ENCODE measurements at places on chromosomes 3 and 15.

DNA sequence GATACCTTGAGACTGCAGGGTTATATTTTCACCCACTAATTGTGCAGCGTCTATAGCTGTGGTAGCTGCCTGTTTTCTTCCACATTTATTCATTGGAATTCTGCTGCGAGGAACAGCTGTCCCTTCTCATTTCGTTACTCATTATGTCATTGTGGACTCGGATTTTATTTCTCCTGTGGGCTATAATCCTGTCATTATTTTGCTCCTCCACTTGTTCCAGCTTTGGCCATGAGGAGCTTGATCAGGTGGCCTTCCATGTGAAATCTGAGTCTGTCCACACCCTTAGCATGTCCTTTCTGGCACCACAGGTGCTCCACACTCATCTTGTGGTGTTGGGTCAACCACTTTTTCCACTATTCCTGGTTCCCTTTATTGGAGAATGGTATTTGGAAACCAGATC, 14.8 kb downstream of the LYSMD4 start:
- DNase-seq, result no peak

- no peak for DNase-seq
Measured at GRCh38 chr15:96561593-96561992, 231.1 kb downstream of the NR2F2 start.

GRCh38 chr3:46713898-46714552, 3.6 kb downstream of the PRSS50 start:
- no peak for DNase-seq

- no peak for DNase-seq
Measured at GRCh38 chr3:11903047-11903446, 56.4 kb upstream of the TAMM41 start.

DNA sequence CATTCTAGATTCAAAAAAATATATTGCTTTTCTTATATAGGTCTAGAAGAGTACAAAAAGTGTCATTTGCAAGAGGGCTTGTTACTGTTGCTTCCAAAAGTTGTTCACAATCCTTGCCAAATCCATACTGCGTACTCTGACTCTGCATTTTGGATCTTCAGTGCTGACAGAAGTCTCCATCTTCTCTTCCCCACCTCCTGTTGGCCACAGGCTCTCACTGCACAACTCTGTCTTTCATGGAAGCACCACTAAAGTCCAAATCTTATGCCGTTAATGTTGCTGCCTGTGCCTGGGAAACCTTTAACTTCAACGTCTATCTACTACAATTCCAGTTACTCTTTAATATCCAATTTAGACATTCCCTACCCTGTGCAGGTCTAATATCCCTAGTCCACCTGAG, 419.9 kb downstream of the NR2F2 start:
- peak; percentile 37 for DNase-seq

DNA sequence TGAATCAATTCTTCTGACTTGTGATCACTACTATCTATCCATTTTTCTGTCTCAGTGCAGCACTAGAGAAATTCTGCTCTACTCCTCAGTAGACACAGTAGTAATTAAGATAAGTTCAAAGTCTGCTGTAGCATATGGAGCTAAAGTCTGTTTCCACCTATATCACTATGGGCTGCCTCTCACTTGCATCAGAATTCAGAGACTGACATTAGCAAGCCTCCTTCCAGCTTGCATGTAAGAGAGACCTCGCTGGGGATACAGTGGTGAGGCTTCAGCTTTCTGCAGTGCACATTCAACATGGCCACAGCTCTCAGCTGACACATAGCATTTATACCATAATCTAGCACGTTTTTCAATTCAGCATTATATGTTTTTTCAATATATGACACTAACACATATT, 217.0 kb downstream of the PLOD2 start:
- DNase-seq, result no peak

GRCh38 chr15:100601163-100601562, 821 bp downstream of the LINS1 start:
- DNase-seq, result peak; percentile 41

DNA sequence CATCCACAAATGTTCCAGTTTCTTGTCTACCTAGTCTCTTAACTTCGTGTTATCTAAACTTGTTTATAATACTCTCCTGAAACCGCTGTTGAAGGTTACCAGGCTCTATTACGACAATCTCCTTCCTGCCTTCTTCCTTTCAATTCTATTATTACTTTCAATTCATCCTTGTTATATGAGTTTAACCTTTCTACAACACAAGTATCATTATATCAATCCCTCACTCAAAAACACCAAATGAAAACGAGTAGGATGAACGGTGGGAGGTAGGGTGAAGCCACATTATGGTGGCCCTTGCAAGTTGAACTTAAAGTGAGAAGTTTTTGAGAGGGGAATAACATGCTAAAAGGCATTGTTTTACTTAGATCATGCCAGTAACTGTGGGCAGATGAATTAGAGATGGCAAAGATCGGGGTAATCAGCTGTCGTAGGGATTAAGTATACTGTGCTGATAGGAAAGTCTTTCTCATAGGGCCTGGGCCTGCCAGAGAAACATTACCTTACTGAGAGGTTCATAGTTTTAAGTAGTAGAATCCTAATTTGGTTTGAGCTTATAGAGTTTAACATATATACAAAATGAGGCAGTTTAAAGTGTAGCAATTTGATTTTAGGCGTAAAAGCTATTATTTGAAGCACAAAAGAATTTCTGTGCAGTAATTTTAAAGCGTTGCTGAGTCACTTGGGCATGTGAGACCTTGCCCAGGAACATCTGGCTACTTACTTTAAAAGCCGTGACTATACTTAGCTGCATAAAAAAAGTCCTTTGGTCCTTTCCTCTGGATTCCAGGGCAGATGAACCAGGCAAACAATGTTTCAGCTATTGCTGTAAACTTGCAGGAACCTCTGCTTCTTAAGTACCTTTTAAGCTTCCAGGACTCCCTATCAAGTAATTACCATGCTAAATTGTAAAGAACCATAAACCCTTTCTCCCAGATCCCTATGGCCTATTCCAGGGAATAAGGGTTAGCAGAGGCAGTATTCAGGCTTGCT, 3.3 kb upstream of the CEP97 start:
- DNase-seq, result no peak

DNA sequence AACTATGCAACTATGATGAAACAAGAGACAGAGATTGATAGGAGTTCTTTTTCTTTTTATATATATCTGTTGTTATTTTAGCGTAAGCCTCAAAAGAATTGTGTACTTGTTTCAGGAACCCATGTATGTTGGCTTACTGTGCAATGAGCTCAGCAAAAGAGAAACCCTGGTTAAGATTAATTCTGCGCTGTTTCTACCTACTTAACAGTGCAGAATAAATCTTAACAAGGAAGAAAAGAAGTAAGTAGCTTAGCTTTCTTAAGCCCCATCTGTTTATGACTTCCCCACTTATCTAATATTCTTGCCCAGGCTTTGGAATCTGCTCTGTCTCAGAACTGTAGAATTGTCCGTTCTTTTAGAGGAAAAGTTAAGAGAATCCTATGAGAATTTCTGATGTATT, 27.4 kb downstream of the ECT2 start:
- no peak for DNase-seq

- DNase-seq, result peak; percentile 84
Measured at GRCh38 chr15:70569714-70570231, 193.6 kb downstream of the UACA start.

DNA sequence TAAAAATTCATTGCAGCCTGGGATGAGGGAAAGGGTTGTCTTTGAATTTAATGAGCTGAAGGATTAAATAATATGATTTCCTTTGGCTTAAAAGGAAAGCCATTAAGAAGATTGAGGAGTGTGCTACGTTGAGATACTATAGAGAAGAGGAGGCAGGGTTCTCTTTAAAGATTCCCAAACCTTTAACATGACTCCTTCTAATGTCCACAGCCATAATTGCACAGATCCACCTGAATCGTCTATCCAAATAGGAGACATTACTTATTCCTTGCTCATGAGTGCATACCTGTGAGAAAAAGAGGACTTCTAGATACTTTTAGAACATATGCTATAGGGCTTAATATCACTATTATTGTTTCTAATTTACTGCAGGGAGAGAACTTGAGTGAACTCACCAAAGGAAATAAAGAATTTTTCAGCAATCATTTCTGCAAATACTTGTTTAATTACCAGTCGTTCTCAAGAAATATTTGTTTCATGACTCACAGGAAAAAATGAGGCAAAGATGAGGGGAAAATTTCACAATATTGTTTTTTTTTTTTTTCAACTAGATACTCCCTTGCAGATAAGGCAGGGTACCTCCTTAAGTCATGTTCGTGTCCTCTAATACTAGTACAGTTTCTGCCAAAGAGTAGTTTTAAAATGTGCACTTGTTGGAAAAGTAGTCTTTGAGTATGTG, 8.9 kb upstream of the SUCNR1 start:
- DNase-seq, result peak; percentile 32

- peak; percentile 91 for DNase-seq
Measured at GRCh38 chr3:58161435-58162398, 49.1 kb downstream of the DNASE1L3 start.

- DNase-seq, result no peak
Measured at GRCh38 chr3:117954131-117954530, 1080.5 kb downstream of the IGSF11 start.

DNA sequence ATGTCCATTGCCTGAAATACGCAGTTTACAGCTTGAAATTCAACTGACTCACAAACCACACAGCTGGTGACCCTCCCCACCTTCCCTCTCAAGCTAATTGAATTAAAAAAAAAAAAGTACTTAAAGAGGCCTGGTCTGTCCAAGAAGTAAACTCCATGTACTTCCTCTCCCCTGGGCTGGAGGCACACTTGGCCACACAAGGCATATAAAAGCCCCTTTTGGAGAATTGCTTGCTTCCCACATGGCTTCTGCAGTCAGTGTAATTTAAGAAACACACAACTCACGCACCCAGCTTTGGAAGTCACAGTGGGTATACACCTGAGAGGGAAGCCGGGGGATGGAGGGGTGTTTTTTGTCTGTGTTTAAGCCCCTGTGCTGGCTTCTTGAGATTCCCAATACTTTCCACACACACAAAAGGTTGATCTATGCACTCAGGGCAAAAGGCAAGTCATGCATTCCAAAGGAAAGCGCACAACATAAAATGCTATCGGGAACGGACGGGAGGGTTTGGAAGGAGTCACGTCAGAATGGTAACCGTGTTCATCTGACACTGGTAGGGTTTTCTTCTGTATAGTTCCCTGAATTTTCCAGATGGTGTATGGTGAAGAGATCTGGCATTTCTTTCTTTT, 106.6 kb upstream of the ALDH1A3 start:
- DNase-seq, result no peak

- DNase-seq, result no peak
Measured at GRCh38 chr3:105877336-105877910, 8.6 kb upstream of the CBLB start.

DNA sequence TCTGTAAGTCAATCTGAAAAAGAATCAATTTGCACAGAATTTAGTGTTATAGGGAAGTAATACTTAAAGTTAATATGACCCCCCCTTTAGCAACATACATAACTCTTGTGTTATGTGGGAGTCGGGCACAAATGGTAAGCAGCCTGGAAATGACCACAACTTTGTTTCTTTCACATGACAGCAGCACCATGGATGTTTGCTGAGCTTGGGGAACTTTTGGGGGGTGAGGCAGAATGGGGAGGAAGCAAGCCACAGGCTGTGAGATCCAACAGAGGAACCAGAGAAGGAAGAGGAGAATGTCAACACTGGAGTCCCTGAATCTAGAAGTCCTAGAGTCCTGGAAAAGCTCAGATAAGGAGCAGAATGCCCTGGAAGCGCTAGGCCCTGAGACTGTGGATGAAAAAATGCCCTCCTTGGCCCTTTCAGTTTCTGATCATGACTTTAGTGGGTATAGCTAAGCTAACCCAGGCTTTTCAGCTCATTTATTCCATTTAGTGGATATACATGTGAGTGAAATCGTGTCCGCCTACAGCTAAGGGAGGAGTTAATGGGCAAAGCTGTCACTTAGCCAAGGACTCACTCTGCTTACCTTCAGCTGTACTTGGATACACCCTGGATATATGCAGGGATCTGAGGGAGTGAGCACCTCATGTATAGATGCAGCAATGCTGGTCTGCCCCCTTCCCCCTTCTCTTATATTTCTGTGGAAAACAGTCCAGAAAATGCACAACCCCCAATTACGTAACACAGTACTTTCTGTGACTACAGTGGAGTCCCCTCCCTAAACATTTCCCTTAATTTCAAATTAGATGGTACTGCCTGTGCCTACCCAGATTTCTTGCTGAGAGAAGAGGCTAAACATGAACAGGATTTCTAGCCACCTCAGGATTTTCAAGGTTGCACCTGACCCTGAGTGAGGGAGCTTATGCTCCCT, 39.1 kb downstream of the CFAP91 start:
- no peak for DNase-seq

DNA sequence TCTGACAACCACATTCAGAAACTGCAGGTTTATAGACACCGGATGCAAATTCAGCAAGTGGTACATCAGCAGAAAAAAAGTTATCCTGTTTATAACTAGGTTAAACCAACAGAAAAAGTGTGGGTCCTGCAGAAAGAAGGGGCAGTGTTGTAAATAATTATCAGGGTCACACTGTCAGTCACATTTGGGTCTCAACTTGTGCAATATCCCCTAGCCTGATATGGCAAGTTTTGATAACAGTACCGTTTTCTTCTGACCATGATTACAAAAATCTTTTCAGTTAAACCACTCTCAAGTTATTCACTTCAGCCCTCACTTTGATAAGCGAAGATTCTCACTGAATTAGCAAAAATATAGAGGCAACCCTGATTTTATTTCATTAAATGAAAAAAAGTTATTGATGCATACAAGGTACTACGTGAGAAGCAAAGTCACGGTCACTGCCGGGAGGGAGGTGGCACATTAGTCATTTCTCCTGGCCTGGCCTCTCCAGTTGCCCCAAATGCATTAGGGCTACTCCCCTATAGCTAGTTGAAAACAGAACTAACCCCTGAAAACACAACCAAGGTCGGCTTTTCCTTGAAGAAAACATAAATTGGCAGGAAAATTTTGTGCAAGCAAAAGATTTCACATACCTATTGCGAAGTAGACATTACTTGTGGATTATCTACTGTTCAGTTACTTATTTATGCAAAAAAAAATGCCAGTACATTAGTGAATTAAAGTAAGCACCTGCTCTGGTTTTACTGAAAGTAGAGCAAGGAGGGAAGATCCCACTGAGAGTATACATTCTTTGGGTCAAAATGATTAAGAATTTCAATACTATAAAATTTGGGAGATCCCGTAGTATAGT, 28.6 kb downstream of the IL5RA start:
- DNase-seq, result no peak

DNA sequence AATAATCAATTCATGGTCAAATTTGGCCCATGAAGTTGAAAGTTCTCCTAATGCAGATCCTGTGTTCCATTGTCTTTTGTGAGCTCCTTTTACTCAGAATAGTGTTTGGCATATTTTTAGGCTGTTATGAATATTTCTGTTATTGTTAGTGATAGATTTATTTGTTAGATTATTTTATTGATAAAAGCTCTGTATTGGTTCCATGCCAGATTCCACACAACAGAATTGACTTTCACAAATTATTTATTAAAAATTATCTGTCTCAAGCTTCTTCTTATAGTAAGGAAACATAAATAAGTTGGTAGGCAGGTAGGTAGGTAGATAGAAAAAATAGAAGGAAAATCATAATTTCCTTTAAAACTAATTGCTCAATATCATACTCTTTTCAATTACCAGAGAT, 557.4 kb downstream of the CADM2 start:
- DNase-seq, result no peak

GRCh38 chr15:90243943-90244639, 5.3 kb upstream of the TTLL13 start:
- no peak for DNase-seq

Data from HT-29 (cell line).